ENCODE measurements at places on chromosomes 6 and 20.

GRCh38 chr6:135067911-135068310, 13.3 kb upstream of the HBS1L start:
- no peak for DNase-seq

DNA sequence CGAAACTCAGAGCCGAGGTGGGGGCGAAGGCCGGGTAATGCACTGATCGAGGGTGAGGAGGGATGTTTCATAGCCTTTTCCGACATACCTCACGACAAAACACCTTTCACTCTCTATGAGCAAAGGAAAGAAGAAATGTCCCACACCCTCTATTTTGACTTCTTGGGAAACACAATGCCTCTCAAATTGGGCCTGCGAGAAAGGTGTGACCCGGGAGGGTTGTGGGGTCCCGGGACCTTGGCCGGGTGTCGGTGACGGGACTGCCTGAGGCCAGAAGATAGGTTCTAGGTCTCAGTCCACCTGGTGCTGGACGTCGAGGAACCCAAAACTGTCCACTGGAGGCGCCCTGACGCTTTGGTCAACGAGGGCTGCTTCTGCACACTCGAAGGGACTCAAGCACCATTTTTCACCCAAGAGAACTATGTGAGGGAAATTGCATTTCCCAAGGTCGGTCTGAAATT, 41.1 kb upstream of the OSTM1 start:
- no peak for DNase-seq

GRCh38 chr6:142648036-142648451, 296.9 kb downstream of the HIVEP2 start:
- DNase-seq, result no peak

DNA sequence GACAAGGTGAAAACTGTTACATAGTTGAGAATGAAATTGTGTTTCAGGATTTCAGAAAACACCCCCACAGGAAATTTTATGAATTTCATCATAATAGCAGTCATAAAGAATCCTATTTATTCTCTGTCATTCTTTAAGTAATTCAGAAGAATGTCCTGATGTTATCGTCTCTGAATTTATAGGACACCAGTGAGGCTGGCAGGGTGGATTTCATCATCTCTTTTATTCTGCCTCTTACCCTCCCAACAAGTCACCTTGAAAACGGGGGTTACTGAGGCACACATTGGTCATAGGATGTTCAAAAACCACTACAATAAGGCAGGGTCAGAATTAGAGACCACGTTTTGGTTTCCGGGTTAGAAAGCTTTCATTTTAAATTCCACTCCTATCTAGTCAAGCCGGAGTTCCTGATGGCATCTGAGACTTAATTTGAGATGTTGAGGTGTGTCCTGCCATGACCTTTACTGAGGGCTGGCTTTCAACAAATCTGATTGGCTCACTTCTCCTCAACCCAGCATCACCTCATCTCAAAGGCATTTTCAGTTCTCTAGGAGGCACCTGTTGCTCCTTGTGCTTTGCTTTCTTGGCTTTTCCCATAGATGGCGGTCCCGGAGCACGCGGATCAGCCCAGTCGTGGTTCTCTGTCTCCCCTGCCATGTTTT, 230.6 kb upstream of the SUPT3H start:
- no peak for DNase-seq

- no peak for DNase-seq
Measured at GRCh38 chr6:23027281-23027680, 457.9 kb downstream of the HDGFL1 start.

- DNase-seq, result no peak
Measured at GRCh38 chr20:6654513-6655252, 112.8 kb upstream of the BMP2 start.

- DNase-seq, result no peak
Measured at GRCh38 chr6:30592287-30592686, 21.0 kb downstream of the ABCF1 start.

DNA sequence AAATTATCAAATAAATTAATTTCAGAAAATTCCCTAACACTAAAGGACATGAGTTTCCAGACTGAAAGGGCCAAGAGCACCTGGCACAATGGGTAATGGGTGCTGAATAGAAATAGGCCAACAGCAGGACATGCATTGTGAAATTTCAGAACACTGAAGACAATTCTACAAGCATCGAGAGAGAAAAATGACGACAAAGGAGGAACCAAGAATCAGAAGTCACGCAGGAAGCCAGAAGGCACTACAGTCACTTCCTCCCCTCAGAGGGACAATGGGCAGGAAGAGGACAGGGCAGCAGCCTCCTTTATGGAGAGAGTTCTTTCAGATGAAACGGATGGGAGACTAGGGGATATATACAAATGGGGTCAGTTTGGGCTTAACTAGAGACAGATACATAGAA, 29.6 kb downstream of the PCNA start:
- DNase-seq, result no peak

Data from cerebellar nuclear complex (tissue), 1 donor.